Urothelium cell line (cell line): ENCODE measurements at places on chromosomes 1 and 21.
A peak's percentile ranks its signal among the peaks of the same experiment; 100 is the strongest.

DNA sequence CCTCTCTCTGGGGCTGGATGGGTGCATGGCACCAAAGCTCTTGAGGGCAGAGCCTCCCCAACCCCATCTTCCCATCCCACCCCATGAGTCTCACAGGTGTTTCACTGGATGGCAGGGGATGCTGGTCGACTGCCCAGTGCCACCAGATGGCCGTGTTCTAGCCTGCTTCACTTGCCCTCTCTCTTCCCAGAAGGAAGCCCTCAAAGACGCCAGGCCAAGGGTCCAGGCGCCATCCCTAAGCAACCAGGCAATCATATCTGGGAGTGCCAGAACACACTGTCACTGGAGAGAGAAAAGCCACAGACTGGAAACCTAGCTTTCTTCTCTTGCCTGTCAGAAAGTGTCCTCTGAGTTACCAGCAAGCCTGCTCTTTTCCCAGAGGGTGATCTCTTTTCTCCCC is 26.7 kb downstream of the PIGM start:
- no peak for DNase-seq

- peak; percentile 27 for DNase-seq
Observed at GRCh38 chr1:47782414-47783166, 214.6 kb downstream of the TRABD2B start.

DNA sequence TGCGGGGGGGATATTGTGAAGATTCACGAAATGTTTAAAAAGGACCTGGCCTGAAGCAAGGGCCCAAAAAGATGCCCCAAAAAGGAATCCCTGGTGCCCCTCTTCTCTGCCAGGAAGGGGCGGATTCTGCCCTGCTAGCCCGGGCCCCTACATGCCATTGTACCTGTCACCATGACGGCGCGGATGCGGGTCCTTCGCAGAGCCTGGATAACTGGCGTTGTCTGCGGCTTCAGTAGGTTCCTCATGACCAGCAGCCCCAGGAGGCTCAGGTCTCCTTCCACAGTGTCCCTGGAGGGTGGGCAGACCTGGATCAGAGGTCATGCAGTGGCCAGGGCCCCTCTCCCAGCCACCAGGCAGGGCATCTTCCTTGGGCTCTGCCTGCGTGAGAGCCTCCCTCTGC is 11.2 kb upstream of the MFAP2 start:
- DNase-seq, result no peak

DNA sequence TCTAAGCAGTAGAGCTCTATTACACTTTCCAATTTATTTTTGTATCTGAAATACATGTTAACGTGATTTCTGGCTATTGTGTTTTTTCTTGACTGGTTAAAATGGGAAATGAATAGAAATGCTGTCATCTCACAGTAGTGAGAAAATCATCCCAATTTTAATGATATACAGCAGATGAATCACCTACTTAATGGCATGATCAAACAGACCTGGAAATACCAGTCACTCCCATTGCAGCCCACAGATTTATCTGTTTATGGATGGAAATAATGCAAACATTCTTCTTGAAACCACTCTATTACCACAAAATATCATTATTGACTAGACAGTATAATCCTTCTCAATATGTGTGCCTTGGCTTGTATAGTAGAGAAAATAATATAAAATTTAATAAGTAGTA is 497.8 kb upstream of the ADAMTS5 start:
- DNase-seq, result no peak

DNA sequence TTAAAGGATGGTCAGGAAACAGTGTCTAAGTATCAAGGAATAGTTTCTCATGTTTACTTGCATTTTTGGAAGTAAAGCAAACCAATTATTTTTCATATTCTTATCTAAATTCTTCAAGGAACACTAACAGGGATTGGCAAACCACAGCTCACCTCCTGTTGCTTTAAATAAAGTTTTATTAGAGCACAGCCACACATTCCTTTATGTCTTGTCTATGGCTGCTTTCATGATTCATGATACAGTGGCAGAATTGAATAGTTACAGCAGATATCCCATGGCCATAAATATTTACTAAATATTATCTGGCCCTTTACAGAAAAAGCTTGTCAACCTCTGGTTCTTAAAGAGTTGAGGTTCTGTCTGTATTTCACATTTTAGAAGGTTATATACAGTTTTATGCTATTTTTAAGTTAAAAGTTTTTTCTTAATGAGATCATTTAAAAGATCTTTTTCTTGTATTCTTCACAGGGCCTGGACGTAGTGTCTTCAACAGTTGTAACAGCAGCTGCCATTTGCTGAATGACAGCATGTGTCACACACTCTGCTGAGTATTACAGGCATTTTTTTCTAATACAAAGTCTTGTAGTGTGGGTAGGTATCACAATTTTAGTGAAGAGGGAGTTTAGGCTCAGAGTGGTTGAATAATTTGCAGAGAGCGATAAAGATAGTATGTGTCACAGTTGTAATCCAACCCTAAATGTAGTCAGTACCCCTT is 2.6 kb downstream of the ZNF691 start:
- DNase-seq, result no peak

DNA sequence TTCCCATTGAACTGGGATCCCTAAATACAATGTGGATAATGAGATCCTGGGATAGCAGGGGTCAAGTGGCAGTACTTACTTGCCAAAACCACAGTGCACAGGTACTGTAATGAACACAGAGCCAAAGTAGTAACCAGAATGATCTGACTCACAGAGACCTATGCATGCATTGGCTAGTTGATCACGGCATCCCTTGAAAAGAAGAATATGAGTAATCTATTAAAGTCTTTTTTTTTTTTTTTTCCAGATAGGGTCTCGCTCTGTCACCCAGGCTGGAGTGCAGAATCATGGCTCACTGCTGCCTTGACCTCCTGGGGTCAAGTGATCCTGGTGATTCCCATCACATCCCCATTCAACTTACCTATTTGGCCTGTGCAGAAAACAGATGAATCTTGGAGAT is 29.4 kb upstream of the EIF4G3 start:
- no peak for DNase-seq

- no peak for DNase-seq
Observed at GRCh38 chr1:33364565-33364918, 43.6 kb upstream of the A3GALT2 start.

DNA sequence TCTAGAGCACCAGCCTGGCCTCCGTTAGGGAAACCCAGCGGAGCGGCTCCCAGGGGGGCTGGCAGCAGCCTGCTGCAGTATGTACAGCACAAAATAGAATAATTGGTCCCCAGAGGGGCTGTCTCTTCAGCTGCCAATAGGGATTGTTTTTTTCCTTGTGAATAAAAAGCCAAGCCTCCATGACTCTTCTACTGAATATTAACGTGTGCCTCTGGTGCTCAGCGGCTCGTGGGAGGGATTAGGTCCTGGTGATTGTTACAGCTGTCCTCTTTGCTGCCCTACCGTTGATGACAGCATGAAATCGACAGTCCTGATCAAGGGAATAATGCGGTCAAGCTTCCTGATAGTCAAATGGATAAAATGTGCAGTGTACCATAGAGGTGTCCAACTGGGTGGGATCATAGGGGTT is 190.7 kb upstream of the RUNX1 start:
- DNase-seq, result no peak

GRCh38 chr21:42066521-42066920 is 4.6 kb upstream of the UMODL1 start:
- no peak for DNase-seq
